K562 (cell line): ENCODE measurements at places on chromosomes 7 and 10.

GRCh38 chr7:11232462-11232861 lies 258.8 kb downstream of the PHF14 start:
- DNase-seq = no peak

DNA sequence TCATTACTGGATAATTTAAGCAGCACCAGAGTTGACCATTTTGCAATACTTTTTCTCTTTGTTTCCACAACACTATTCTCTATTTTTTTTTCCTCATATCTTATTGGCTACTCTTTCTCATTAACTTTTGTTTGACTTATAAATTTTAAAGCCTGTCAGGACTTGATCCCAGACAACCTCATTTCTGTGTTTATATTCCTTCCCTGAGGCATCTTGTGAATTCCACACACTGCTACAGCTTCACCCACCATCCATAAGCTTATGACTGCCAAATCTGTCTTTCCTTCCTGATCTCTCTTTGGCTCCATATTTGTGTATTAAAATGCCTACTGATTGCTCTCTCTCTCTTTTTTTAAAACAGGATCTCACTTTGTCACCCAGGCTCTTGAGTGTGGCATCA lies 124.6 kb upstream of the MBL2 start:
- DNase-seq = no peak

DNA sequence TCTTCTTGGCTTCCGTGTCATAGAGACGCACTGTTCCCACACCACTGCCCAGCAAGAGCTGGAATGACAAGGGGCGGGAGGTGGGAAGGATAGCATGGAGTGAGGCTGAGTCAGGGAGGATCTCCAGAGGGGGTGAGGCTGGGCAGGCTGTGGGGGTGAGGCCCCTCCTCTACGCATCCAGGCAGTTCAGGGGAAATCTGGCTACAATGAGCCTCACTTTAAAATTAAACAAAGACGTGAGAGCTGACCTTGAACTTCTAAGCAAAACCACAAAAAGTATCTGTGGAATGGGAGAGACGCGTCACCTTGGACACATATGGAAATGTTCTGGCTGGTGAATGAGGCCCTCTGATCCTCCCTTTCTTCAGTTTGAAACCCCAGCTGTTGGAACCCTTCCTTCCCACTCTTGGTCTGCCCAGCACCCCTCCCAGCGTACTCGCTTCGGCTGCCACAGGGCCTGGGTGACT lies 17.7 kb downstream of the WDR91 start:
- DNase-seq = no peak

- DNase-seq = peak; percentile 73
These were observed 26.4 kb downstream of the HIF1AN start for GRCh38 chr10:100562008-100562672.

- DNase-seq = no peak
These were observed 60.2 kb downstream of the PLPP4 start for GRCh38 chr10:120517196-120517595.

DNA sequence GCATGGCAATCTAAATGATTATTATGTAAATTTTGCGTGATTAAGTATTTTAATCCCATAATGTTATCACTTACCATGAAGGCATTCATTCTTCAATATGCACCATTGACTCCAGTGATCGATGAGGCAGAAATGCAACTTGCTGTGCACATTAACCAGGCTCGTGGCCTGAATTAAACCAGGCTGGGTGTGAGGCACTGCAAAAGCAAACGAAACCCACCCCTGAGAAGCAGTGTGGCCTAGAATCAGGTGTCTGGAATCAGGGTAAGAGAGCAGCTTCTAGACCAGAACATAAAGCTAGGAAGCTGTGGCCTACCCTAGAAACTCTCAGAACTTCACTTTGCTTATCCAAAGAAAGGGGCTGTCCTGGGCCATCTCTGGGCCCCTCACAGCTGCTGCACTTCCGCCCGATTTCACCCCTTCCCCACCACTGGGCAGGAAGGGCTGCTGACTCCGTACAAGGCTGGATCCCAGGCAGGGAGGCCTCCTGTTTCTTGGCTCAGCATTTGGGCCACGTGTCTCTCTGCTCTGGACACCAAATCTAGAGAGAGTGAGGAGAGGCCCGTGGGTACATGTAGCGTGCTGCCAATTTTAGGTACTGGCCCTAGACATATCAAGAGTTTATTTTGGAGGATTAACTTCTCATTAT lies 4.4 kb downstream of the PTPRE start:
- DNase-seq = no peak

DNA sequence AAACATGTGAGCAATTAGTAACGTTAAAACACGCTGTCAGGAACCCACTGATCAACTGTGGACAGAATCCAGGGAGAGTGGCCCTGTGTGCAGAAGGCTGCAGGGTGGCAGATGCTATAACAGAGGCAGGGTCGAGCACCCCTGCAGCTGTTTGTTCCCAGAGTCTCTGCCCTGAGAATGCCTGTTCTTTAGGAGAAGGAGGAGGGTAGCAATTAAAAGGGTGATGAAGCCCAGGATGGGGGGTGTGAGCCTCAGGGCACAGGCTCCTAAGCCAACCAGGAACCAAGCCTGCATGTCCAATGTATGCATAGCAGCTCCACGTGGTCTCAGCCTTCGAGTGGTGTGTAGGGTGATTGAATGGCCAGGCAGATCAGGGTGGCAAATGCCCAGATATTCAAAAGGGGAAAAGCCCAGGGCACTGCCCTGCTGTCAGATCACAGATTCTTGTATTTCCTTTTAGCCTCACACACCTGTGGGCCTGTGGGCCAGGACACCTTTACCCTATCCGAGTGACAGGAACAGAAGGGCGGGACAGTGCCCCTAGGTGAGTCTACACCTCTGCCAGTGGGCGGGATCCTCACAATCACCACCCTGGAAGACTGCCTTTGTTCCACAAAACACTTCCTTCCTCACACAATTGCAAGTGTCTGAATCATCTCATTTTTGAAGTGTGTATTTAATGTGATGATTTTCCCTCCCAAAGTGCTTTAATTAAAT lies 7.3 kb downstream of the WDFY4 start:
- no peak for DNase-seq

DNA sequence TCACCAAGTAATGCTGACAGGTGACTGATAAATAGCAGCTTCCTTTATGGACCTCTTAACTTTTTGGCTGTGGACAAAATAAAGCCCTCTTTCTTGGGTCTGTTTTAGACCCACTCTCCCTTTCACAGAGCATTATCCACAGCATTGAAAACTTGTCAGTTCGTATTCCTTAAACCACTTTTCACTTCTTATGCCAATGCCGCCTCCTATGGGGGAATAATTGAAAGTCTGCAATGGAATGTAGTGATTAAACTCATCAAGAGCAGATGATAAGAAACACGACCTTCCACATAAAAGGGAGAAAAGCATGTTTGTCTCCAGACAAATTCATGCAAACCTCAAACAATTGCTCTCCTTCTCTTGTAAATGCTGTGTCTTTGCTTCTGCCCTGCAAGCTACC lies 153.4 kb downstream of the SORCS1 start:
- no peak for DNase-seq

DNA sequence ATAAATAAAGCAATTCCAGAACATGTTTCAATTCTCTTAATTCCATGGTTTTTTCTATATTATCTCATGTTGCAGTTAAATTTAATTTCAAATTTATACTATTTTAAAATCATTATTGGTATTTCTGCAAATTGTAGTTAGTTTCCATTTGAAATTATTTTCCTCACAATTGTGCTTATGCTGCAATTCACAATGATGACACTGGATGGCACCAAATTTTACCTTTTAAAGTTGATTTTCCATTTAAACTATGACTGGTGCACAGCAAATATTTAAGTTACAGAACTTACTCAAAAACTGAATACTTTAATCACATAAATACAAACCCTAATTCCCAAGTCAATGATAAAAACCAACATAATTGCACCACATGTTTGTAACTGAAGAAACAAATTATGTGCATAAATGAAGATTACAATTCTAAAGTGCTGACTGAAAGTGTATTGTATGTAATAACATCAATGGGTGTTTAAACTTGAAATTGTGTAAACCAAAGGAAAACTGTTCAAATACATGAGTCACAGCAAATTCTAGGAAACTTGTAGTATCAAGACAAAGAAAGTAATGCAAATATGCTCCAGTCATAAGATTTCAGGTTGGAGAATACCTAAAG lies 75.3 kb upstream of the AASS start:
- DNase-seq = peak; percentile 23

DNA sequence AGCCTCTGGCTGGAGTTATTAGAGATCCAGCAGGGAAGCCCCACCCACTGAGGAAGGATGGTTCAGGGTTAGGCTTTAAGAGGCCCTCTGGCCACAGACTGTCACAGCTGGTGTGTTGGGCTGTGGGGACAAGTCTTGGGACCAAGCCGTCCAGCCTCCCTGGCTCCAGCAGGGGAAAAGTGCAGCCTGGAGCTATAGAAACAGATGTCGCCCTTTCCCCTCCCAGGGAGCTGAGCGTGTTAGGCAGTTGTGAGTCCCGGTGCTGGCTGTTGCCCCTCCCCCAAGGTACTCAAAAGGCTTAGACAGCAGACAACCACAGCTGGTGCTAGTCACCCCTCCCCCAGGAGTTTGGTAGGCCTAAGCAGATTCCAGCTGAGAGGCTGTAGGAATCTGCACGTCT lies 143.4 kb downstream of the TMEM168 start:
- no peak for DNase-seq

GRCh38 chr10:118950190-118950680 lies 79.3 kb upstream of the NANOS1 start:
- DNase-seq = no peak

GRCh38 chr7:5652118-5652517 lies 129.3 kb downstream of the RNF216 start:
- DNase-seq = no peak

DNA sequence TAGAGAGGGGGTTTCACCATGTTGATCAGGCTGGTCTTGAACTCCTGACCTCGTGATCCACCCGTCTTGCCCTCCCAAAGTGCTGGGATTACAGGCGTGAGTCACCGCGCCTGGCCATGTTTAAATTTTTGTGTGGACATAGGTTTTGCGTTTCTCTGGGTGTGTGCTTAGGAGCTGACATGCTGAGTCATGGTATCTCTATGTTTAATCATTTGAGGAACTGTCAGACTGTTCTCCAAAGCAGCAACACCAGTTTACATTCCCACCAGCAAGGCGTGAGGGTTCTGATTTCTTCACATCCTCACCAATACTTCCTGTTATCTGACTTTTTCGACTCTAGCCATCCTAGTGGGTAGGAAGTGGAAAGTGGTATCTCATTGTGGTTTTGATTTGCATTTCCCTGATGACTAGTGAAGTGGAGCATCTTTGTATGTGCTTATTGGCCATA lies 153.7 kb downstream of the DNAJB6 start:
- peak; percentile 60 for DNase-seq

DNA sequence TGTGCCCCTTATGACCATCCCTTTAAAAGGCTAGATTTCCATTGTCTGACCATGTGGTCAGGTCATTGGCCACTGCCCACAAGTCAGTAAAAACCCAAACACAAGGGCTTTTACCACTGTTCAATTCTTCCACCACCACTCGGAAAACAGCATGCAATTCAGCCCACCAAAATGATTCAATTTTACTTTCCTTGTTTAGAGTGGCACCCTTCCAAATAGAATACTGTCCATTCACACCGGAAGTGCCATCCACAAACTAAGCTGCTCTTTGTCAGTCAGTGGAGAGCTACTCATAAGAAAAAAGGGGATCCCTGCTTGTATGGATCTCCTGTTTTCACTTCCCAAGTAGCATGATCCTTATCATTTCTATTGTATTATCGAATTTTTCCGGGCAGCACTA lies 350.7 kb upstream of the MBL2 start:
- DNase-seq = no peak

GRCh38 chr7:142175594-142175993 lies 64.1 kb downstream of the MGAM2 start:
- no peak for DNase-seq

GRCh38 chr7:46006212-46006611 lies 85.1 kb upstream of the IGFBP3 start:
- DNase-seq = no peak

DNA sequence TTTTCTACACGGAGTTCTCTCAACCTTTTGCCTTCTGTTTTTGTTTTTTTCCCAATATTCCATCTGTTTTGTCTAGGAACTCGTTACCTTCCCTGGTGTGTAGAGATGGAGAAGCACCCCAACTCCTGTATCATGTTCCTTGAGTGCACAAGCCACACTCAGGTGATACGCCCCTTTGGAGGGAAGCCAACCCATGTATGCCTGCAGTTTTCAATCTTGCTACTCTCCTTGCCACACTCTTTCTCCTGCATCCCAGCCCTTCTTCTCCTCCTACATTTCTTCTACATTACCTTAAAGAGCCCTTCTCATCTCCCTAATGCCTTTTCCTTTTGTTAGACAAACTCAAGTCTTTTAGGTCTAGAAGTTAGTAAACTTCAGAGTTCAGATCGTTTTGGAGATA lies 10.2 kb upstream of the SP4 start:
- DNase-seq = no peak

DNA sequence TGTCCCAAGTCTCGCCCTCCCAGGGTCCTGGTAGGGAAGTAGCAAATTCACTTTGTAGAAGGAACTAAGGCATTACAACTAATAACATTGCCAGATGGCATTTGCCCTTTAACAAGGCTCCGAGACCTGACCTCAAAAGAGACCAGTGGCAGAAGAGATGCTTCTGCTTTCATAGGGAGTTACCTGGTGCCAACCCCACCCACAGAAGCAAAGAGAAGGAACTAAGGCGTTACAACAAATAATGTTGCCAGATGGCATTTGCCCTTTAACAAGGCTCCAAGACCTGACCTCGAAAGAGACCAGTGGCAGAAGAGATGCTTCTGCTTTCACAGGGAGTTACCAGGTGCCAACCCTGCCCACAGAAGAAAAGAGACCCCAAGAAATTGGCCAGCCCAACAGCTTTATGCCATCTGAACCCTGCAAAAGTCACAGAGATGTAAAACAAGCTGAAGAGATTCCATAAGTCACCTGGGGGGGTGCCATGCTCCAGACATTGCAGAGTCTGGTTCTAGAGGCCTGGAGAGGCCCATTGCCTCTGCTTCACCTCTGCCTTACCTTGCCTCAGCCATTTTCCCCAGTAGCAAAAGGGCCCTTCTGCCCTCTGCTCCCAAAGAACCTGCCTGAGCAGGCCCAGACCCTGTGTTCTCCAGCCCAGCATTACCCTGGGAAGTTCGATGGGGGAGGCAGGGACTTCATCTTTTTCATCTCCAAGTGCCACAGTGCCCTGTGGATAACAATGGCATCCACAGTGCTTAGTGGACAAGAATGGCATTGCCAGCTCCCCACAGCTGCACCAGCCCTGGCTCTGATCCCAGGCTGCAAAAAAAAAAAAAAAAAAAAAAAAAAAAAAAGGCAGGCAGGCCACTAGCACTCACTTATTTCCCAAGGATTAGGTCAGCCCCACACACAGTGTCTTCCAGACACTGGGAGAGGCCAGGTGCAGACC lies 179.5 kb upstream of the PLXNA4 start:
- no peak for DNase-seq
